ENCODE measurements at places on chromosomes 4 and X. TPM values are rescaled to one million over a fixed set of nuclear protein-coding genes. Genes with fewer than 3 reads are reported as not detected.
A peak's percentile ranks its signal among the peaks of the same experiment; 100 is the strongest.

Gene SCML1
- total RNA-seq, result 10.5 TPM

Gene GAGE12F
- not detected for total RNA-seq

Gene KLHL4
- 4.0 TPM for total RNA-seq

Gene SSX4B
- not detected for total RNA-seq

Gene NXF2B
- not detected for total RNA-seq

Gene CXorf49
- not detected for total RNA-seq

DNA sequence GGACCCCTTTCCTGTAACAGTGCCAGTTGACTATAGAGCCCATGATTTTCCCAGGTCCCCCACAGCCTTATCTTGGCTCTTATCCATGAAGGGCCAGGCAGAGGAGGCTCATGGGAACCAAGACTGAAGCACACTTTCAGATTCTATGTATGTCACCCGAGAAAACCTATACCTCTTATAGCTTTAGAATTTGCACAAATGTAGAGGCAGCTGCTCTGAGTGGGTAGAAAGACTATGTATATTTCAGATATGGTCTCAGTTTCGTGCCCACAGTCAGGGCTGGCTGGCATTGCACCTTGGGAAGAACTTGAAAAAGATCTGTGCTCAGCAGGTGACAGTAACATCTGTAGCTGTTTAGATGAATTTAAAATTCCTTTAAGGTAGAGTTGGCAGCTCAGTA lies 8.3 kb upstream of the LNX1 start:
- DNase-seq, result no peak

DNA sequence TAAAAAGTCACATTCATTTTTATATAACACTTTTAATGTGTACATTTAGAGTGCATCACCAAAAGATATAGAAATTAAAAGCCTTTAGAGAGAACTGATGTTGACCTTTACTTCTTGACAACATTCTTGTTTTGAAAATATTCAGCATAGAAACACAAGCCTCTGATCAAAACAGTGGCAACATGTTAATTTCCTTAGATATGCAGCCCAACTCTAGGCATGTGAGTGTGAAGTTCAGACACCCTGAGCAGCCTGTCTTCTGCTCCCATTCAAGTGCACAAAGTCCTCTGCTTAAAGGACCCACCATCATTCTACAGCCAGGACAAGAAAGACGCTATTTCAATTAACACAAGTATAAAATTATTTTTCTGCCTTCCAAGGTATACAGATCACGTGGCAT lies 60.0 kb downstream of the PPP3CA start:
- DNase-seq, result no peak

DNA sequence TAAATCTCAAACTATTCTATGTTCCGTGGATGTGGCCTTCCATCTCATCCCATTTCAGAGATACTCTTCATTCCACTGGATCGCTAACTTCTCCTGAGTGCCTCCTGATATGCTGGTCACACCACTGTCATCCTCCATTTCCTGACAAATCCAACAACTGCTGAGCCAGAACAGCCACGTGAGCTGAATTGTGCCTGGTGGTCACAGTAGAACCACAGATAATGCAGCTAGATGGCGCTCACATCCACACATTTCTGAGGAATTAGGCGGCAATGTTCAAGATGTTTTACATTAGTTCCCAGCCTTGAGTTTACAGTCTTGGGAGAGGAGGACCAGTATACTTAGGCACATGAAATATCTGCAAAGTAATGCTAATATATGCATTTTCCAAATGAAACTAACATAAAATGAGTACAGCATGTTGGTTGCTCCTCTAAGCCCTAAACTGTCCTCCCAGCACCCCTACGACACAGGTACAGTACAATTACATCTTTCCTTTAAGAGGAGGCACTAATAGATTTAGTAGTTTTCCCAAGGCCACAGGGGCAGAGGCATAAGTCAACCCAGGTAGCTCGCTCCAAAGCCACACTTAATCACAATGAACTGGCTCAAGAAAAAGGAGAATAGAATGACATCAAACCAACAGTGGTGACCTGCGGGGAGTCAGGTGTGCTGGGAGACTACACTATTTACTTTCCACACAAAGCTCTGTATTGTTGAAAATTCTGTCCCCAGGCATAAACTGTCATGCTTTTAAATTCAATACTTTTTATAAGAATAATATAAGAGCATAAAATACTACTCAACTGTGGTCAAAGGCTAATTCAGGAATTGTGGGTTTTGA lies 134.2 kb downstream of the CHIC2 start:
- peak; percentile 85 for DNase-seq

GRCh38 chr4:62407534-62407933 lies 1207.4 kb downstream of the ADGRL3 start:
- DNase-seq, result no peak

DNA sequence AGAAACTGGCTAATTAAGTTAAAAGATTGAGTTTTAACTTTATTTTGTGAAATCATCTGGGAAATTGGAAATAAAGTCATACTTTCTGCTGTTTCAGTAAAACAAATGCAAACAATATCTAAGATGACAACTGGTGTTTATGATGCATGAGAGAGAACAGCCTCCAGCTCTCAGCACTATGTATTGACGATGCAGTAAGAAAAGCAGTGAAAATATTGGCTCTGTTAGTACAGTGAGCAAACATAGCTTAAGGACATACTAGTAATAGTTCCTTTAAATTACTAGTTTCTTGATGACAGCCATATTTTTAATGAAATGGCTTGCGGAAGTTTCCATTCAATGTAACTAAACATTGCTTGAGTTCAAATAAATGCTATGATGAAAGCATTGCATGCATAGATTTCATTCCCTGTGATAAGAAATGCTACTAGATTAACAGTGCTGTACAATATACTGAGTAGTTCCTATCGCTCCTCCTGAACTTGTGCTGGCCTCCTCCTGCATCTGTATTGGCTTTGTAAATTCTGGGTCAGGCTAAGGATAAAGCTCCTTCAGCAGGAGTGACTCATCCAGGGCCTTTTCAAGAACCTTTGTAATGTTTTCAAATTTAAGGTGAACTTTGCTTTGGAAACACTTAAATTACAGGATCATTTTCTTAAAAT lies 11.6 kb downstream of the ARHGAP24 start:
- DNase-seq, result no peak

DNA sequence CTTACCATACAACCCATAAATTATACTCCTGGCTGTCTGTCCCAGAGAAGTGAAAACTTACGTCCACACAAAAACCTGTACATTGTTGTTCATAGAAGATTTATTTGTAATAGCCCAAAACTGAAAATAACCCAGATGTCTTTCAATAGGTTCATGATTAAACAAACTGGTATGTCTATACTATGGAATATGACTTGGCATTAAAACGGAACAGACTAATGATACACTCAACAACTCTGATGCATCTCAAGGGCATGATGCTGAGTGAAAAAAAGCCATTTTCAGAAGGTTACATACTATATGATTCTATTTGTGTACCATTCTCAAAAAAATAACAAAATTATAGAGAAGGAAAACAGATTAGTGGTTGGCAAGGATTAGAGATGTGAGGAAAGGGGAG lies 11.6 kb upstream of the MND1 start:
- DNase-seq, result no peak

DNA sequence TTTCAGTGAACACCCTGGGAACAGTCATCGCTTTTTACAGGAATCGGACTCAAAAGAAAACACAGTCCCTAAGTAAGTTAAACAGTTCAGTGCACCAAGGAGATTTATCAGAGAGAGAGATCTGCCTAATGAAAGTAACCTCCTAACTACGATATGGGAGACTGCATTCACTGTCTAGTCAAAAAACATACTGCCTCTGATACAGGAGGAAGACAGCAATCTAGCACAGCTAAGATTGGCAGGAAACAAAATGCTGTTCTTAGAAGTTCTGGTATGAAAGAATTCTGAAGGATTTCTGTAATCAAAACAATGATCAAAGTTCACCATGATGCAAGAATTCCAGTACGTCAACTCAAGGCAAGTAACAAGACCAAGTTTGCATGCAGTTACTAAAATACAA lies 92.8 kb downstream of the MAML3 start:
- DNase-seq, result no peak

DNA sequence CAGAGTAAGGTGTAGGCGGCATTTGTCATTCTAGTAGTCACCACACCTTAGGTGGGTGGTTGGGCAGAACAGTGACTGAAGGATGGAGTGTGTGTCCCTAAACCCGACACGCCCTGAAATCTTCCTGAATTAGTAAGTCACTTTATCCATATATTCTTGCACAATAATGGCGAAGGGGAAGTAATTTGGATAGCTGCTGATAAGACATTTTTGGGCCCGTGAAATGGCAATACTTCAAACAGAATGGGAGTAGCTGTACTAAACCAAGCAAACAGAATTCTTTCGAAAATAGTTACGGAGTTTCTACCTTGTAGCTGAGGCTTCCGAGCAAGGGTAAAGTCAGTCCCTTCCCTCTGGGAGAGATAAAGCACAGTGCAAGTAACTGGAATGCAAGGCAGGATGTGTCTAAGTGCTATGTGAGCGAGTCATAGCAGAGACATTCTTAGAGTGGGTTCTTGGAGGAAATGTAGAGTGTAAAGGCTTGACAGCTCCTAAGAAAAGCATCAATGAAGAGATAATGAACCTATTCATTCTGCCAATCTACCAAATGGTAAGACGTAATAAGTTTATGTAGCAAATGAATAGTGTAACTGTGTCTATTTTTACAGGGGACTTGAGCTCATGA lies 72.8 kb downstream of the CLCN5 start:
- no peak for DNase-seq

- no peak for DNase-seq
These were observed 173.9 kb downstream of the WDFY3 start for GRCh38 chr4:84792366-84793301.

DNA sequence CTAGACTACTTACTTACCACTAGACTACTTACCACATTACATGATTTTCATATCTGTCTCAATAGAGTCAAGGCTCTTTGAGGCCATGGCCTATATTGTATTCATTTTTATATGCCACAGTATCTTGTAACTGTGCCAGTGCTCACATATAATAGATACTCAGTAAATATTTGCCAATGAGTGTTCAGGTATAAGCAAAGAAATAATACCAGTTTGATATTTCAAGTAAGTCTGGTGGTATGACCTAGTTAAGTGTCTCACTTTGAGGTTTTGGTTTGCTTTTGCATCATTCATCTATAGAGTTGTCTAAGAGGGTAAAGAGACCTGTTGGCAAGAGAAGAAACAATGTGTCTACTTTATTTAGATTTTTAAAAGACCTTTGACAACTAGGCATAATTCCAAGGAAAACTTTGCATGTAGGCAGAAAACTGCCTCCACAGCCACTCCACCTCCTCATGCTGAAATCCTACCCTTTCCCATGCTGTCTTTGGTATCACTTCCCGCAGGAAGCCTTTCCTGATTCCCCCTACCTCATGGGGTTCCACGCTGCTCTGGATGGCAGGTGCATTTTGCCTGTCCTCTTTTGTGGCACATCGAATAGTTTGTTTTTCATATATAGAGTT lies 91.3 kb upstream of the KLHL13 start:
- DNase-seq, result no peak

GRCh38 chr4:89823416-89823815 lies 13.5 kb downstream of the SNCA start:
- DNase-seq, result no peak

GRCh38 chr4:184064877-184065276 lies 152.8 kb downstream of the ENPP6 start:
- no peak for DNase-seq
